ENCODE measurements at places on chromosomes 16 and 17. TPM values are rescaled to one million over a fixed set of nuclear protein-coding genes. Genes with fewer than 3 reads are reported as not detected.
A peak's percentile ranks its signal among the peaks of the same experiment; 100 is the strongest.

EPOP gene
- 11.6 TPM for total RNA-seq

CRHR1 gene
- total RNA-seq = not detected

DNA sequence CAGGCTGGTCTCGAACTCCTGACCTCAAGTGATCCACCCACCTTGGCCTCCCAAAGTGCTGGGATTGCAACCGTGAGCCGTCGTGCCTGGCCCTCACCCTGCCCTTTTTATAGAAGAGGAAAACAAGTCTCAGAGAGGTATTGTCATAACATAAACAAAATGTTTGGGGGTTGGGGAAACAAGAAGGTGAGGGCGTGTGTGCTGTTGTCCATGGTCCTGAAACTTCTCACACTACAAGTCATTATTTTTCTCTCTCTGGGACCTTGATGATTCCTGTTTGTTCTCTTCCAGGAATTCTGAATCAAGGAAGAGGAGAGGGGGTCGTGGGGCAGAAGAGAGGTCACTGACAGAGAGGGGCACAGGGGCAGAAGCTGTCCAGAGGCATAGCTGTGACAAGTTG is 160.2 kb upstream of the LHX1 start:
- no peaks in the 10 kb centered on the region for H3K4me1 ChIP-seq
- H3K27ac ChIP-seq = no peak overlapping the region
- no peak for DNase-seq
- no peaks in the 10 kb centered on the region for H3K36me3 ChIP-seq
- no peak overlapping the region for H3K4me3 ChIP-seq

GRCh38 chr17:31877911-31878702 is 19.1 kb upstream of the COPRS start:
- peaks cover 30% of the 10 kb centered on the region for H3K4me1 ChIP-seq
- H3K27me3 ChIP-seq = no peaks in the 10 kb centered on the region
- H3K36me3 ChIP-seq = peaks cover 69% of the 10 kb centered on the region
- H3K27ac ChIP-seq = peak overlapping the region; percentile 77
- peak; percentile 72 for DNase-seq

DNA sequence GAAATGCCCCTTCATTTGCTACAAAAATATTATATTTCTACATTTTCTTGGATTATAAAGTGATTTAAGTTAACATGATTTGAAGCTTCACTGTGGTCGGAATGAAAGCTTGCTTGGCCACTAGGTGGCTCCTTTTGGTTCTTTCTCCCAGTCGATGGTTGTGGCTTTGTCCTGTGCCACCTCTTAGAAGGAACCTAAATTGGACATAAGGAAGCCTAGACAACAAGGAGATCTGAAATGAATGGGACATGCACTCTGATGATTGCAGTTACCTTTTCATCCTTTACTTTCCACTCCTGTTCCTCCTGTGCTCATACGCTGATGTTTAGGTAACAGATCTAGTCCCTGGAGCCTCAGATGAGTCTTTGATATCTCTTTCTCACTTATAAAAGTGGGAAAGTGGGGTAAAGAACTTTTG is 39.2 kb downstream of the FTO start:
- no peak overlapping the region for H3K27ac ChIP-seq
- no peaks in the 10 kb centered on the region for H3K36me3 ChIP-seq
- peaks cover 16% of the 10 kb centered on the region for H3K4me1 ChIP-seq
- peak; percentile 25 for DNase-seq

DNA sequence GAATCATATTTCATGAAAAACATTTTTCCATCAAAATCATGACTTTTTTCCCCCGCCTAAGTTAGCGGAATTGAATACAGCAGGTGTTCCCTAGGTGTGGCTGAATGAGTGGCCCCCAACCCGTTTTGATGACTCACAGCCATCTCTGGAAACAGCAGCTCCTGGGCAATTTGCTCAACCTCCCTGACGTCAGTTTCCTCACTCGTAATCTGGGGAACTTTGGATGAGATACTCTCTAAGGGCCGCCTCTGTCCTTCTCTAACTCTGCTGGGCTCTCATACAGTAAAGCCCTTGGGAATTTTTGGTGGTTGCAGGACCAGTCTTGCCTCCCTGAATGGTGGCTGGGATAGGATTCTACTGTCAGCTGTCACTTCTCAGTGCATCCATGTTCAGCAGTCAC is 11.6 kb upstream of the NTN1 start:
- H3K27ac ChIP-seq = no peak overlapping the region
- H3K27me3 ChIP-seq = peaks cover 65% of the 10 kb centered on the region
- H3K4me1 ChIP-seq = no peaks in the 10 kb centered on the region
- H3K4me3 ChIP-seq = no peak overlapping the region

DNA sequence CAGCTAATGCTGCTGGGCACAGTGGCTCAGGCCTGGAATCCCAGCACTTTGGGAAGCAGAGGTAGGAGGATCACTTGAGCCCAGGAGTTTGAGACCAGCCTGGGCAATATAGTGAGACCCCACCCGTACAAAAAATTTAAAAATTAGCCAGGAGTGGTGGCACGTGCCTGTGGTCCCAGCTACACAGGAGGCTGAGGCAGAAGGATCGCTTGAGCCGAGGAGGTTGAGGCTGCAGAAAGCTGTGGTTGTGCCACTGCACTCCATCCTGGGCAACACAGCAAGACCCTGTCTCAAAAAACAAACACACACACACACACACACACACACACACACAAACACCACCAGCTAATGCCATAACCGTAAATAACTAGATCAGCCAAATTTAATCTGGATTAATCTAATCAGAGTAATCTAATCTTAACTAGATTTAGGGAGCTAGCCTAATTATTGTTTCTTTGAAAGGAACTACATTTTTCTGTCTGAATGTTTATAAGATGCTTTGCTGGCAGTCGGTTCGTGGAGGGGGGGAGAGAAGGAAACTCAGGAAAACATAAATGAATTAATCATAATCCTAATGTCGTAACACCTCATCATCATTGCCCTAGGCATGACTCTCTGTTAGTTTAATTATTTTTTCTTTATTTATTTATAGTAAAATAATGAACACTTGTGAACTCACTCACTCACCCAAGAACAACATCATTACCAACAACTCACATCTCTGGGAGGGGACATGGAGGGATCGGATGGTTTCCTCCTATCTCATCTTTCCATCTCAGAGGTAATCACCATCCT is 12.5 kb upstream of the RBBP6 start:
- H3K27me3 ChIP-seq = peaks cover 3% of the 10 kb centered on the region
- no peak overlapping the region for H3K27ac ChIP-seq
- no peak overlapping the region for H3K4me3 ChIP-seq
- no peak for DNase-seq

GRCh38 chr17:51707216-51707615 is 446.9 kb downstream of the UTP18 start:
- no peak overlapping the region for H3K27ac ChIP-seq
- H3K36me3 ChIP-seq = no peaks in the 10 kb centered on the region
- no peaks in the 10 kb centered on the region for H3K27me3 ChIP-seq
- no peak overlapping the region for H3K4me3 ChIP-seq
- H3K4me1 ChIP-seq = no peaks in the 10 kb centered on the region
- no peak for DNase-seq

DNA sequence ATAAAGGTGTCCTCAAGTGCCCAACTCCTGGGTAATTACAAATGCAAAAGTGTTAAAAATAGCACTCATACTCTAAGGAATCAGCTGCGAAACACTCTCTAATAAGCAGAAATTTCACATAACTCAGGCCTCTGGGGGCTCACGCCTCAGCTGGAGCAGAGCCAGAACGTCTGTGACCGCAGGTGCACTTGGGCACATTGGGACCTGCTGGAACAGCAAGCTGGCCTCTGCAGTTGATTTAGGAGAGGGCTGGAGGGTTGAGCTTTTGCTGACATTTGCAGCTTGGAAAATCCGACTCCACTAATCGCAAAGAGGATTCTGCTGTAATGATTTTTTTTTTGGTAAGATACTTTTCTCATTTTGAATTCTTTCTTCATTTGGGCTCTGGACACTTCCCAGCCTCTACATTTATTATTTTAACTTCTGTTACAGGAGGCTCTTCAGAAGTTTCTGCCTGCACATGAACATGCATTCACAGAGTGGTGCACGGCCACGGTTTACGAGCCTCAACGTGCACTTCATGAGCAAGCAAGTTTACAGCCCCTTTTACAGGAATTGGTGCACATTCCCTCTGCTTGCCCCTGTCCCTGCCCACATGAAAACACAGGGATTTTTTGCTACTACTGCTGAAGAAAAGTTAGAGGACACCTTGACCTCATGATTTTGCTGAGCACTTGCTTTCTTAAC is 4.1 kb upstream of the SNTB2 start:
- no peak for DNase-seq
- H3K27ac ChIP-seq = no peak overlapping the region
- H3K4me1 ChIP-seq = peaks cover 22% of the 10 kb centered on the region
- H3K27me3 ChIP-seq = no peaks in the 10 kb centered on the region

Measured in activated CD8-positive, alpha-beta T cell treated with anti-CD3 and anti-CD28 coated beads, Interleukin-2, amount 10 ng/mL, durations not matched to agents 7 days and 5 days (primary cell).